ENCODE measurements at places on chromosomes 3 and 15.

GRCh38 chr3:49785565-49786356 lies 581 bp downstream of the IP6K1 start:
- no peak for DNase-seq

DNA sequence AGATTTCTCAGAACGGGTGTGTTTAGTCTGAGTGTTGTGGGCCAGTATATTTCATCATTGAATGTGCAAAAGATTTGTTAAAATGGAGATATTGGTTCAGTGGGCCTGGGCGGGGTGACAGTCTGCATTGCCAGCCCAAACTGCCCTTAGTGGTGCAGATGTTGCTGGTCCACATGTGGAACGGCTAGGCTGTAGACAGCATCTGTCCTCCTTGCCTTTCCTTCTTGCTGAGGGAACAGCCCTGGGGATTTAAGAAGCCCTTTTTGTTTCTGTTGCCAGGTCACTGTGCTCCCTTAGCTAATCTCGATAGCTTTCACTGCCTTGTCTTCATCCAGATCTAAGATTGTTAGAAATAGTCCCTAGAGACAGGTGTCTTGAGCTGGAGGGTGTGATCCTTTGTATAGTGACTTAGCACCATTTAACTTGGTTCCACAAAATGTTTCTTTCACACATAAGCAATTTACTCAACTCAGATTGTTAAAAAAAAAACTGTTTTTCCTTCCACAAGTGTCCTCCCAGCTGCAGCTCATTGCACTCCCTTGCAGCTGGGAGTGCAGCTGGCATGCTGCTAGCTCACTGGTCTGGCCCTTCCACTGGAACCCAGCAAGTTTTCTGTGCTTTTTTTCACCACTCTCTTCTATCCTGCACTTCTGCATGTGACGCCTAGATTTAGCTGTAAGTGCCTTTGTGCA lies 37.5 kb downstream of the GAP43 start:
- no peak for DNase-seq

GRCh38 chr3:179949412-179949811 lies 87.3 kb downstream of the PEX5L start:
- no peak for DNase-seq

DNA sequence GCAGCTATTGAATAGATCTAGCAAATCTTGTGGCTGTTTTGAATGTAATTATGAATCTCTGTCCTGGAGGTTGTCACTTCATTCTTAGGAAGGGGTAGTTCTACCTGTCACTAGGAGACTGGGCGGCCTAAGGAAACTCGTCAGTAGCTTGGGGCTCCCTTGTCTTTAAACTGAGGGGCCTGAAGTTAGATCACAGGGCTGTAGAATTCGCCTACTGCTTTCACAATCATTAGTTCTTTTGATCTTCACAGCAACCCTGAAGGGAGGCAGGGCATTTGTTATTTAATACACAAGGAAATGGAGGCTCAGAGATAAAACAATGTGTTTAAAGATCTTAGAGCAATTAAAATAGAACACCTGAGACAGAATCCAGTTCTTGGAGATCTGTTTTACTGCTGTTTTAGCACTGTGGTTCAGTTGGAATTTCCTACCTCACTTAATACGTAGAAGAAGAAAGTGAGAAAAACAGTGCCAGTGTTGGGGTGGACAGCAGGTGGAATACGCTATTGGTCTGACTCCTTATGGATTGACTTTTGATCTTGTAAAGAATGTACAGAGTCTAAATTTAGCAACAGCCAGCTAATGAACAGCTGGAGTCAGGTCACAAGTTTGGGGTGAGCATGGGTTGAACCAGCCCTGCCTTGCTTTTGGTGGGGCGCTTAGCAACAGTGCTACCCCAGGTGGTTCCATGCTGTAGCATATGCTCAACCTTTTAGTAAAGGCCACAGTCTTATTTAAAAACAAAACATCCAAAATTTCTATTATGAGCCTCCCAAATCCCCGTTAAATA lies 71.4 kb upstream of the BHLHE40 start:
- no peak for DNase-seq

DNA sequence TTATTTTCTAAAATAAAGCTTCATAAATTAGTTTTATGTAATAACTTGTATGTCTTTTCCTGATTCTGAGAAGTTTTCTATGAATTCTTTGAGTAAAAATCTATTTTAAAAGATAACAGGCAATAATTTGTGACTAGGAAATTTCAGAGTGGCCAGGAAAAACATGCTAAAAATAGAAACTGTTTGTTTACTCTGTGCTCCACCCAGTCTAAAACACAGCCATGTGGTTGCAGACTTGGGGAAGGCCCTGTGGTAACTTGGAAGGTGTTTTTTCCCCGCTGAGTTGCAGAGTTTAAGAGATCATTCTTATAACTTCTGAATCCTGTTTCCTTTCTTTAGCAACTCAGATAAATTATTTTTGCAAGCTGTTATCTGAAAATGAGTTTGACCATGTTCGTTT lies 21.9 kb downstream of the PLCL2 start:
- no peak for DNase-seq

DNA sequence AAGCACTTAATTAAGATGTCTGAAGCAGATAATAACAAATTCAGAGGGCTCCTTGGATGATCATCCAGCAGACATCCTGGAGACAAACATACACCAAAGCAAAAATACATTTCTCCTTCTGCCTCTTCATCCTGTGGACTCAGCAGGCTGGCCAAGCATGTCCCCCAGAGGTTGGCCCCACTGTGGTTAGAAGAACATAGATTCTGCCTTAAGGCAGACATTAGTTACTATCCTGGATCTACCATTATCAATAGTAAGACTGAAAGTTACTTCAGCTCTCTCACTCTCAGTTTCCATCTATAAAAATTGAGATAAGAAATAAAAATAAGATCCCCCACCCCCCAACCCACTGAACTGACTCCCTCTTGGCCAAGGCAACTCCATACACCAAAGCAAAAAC lies 28.6 kb upstream of the TGFBR2 start:
- DNase-seq = no peak

Data from ovary (tissue), 10 donors.